ENCODE measurements at places on chromosomes 2 and 18.

DNA sequence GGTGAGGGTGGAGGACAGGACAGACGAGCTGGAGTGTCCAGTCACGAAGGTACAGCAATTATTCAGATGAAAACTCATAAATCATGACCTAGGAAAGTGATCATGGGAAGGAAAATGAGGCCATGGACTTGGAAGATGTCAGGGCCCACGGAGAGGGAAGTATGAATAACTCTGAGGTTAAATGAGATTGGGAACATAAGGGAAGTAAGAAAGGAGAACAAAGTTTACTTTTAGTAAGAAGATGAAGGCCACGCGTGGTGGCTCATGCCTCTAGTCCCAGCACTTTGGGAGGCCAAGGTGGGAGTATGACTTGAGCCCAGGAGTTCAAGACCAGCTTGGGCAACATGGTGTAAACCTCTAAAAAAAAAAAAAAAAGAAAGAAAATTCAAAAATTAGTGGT is 56.2 kb downstream of the AQP4 start:
- no peak for DNase-seq

GRCh38 chr18:23547306-23547705 is 39.0 kb downstream of the NPC1 start:
- no peak for DNase-seq

- peak; percentile 59 for DNase-seq
These were observed 765 bp upstream of the ID2 start for GRCh38 chr2:8680822-8681760.

- peak; percentile 18 for DNase-seq
These were observed 820.5 kb upstream of the POU3F3 start for GRCh38 chr2:104033399-104033798.

GRCh38 chr2:44679584-44679983 is 261.9 kb upstream of the SIX3 start:
- no peak for DNase-seq

DNA sequence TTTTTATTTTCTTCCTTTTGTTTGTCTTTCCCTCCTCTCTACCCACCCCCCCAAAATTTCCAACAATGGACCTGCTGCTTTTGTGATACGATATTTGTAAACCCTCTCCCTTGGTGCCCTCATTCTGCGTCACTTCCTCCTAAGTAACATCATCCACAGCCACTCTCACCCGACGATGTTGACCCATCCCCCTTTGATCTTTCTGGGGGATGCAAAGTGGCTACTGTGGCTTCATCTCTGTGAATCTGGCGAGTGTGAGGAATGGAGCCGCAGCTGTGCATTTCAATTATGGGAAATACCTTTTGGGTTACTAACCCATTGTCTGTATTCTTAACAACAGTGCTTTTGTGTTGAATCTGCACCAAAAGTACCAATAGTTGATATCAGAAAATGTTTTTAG is 19.4 kb downstream of the ANTXR1 start:
- DNase-seq, result no peak

GRCh38 chr18:28158083-28158581 is 18.8 kb downstream of the CDH2 start:
- DNase-seq, result peak; percentile 23

DNA sequence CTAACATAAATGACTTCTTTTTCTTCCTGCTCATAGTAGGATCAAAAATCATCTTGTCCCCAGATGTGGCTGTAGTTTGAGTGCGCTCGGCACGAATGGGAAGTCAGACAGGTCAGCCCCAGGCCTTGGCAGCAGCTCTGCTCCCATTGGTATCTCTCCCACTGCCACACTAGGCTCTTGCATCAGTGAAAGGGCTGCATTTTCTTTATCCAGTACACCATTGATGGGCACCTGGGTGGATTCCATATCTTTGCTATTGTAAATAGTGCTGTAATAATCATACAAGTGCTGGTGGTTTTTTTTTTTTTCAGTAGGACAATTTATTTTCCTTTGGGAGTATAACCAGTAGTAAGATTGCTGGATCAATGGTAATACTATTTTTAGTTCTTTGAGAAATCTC is 865.5 kb downstream of the CCDC85A start:
- no peak for DNase-seq

DNA sequence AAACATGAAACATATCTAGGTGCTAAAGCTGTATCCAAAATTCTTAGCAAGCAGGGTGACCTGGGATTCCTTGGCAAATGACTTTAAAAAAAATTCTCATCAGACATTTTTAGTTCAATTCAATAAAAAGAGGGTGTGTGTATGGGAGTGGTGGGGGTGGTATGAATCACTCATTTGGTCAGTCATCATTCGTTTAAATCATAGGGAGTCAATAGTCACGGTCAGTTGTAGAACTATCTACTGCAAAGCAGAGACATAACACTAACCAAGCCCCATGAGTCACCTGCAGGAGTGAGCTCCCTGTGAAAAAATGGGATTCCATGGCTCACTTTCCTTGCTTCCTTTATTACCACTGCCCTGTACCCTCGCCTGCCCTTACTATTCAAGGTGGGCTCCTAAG is 380.6 kb upstream of the TCF4 start:
- no peak for DNase-seq

GRCh38 chr2:120678926-120679325 is 56.7 kb upstream of the GLI2 start:
- no peak for DNase-seq

GRCh38 chr2:11099122-11100065 is 55.9 kb upstream of the SLC66A3 start:
- no peak for DNase-seq

DNA sequence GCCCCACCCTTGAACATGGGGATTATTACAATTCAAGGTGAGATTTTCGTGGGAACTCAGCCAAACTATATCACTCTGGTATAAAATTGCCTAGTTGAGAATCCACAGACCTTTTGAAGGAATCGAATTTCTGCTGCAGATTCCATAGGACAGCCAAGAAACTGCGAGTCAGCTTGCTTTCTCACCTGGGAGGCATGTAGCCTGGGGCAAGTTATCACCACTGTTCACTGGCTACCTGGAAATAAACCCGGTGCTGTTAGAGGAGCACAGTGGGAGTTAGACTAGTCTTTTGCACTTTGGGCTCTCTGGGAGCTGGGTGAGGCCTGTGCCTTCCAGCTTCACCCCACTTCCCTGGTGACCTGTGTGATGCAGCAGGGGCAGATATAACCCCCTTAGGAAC is 1043.5 kb downstream of the TDRD15 start:
- no peak for DNase-seq

DNA sequence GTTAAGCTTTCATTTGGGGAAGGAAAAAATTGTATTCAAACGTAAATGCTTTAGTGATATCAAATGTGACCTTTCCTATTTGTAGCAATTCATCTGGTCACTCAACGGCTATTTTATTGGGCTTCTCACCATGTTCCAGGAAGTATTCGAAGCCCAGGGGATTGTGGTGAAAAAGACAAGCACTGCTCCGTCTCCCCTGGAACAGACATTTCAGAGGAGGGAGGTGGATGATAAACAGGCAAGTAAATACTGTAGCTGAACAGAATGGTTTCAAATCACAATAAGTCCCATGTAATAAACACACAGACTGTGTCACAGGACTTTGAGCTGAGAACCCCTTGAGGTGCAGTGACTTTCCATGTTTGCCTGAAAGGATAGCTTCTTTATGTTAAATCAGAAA is 464.7 kb upstream of the HNRNPA3 start:
- no peak for DNase-seq

DNA sequence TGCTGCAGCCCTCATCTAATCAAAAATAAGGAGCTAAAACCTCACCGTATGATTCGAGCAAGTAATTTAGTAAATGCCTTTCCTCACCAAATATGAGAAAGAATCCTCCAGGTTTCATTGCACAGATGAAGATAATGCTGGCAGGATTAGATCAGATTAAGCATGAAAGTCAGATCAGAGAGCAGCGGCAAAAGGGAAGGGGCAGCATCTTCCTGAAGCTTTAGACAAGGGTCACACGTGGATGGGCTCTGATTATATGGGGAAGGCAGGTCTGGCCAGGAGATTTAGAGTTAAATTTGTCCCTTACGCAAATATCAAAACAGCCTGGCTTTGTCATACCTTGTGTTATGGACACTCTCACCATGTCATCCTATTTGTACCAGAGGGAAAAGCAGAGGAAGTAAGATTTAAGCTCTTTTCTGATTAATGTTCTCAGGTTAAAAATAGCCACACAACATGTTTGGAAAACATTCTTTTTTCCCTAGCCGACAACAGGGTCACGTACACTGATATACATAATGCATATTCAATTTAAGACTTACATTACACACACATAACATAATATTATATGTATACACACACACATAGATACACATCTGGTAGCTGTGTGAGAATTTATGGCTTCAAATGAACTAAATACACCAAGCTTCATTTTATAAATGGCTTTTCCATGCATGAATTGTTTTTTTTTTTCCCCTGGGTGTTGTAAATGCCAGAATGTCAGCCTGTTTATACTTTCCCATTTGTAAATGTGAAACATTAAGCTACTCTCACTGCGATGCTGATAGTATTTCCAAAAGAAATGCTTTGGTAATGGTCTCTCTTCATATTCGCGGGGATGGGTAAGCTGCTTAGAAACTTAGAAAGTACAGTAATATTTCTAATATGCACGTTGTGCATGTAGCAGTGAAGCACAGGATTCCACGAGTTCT is 196.3 kb upstream of the SIX3 start:
- no peak for DNase-seq

- DNase-seq, result no peak
These were observed 123.7 kb downstream of the PIK3C3 start for GRCh38 chr18:42078711-42079110.

- no peak for DNase-seq
These were observed 227.2 kb upstream of the SETBP1 start for GRCh38 chr18:44453505-44453904.

DNA sequence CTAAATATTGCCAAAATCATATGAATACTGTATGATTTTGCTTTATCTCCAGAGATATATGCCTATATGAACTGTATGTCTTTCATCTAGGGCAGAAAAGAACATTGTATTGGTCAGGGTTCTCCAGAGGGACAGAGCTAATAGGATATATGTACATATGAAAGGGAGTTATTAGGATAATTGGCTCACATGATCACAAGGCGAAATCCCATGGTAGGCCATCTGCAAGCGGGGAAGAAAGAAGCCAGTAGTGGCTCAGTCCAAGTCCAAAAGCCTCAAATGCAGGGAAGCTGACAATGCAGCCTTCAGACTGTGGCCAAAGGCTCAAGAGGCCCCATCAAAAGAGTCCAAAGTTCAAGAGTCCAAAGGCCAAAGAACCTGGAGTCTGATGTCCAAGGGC is 209.9 kb downstream of the RNF144A start:
- DNase-seq, result no peak

GRCh38 chr2:26735883-26736588 is 28.0 kb upstream of the SLC35F6 start:
- peak; percentile 35 for DNase-seq

- DNase-seq, result no peak
These were observed 108.4 kb downstream of the IRS1 start for GRCh38 chr2:226691255-226691654.

DNA sequence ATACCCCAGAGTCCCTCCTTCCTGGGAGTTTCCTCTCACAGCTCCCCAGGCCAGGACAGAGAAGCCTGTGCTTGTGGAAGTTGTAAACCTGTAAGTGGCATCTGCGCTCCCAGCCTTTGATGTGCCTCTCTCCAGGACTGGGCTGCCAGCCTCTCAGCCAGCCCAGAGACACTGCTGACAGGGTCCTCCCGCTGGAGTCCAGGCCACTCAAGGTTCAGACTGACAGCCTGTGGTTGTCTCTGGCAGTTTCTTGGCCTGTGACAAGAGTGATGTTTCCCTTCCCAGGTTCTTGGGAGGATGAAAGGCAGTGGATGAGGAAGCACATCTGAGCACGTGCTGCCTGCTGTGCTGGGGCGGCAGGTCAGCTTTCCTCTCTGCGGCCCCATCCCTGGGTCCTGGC is 3.0 kb downstream of the SLC35F6 start:
- DNase-seq, result no peak

DNA sequence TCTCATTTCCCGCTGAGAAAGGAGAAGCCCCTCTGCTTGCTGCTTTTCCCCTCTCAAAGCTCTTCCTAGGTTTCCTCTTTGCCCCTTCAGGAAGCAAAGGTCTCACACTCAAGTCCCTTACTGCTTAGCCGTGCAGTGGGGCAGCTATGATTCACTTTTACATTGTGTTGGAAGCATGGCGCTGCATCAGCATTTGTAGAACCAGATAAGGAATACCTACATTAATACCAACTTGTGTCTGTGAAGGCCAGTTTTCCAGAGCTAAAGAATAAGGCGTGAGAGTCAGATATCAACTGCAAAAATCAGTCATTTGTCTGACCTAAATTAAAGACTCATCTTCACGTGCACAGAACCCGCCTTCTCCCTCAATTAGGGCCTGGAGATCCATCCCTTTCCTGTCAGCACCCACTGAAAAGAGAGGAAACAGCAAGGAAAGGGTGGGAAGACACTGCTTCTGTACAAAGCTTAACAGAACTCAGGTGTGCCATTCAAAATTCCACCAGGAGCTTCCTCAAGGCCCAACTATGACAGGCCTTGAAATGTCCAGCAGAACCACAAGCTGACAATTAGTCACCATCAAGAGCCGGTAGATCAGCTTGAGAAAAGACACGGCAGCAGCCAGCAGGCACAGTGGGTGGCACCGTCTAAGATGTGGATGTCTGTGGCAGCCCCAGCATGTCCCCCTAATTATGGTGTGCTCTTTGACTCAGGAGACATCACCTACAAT is 16.1 kb upstream of the XDH start:
- DNase-seq, result no peak
